Forelimb muscle (tissue), 1 donor: ENCODE measurements at places on chromosomes 5 and 9. TPM values are rescaled to one million over a fixed set of nuclear protein-coding genes. Genes with fewer than 3 reads are reported as not detected.

Gene GPX8
- polyA plus RNA-seq: 48.7 TPM

Gene FSTL4
- 3.6 TPM for polyA plus RNA-seq

Gene FLT4
- 7.3 TPM for polyA plus RNA-seq

Gene PNPLA7
- polyA plus RNA-seq: 3.6 TPM

Gene RABEPK
- polyA plus RNA-seq: 15.4 TPM

Gene SLC25A2
- 0.10 TPM for polyA plus RNA-seq

Gene PCDHB15
- 7.0 TPM for polyA plus RNA-seq

Gene FBXO38
- 26.4 TPM for polyA plus RNA-seq

Gene STPG3
- 0.18 TPM for polyA plus RNA-seq

Gene C9orf153
- 0.22 TPM for polyA plus RNA-seq

Gene SLC6A3
- polyA plus RNA-seq: not detected

Gene CNTNAP3B
- 5.6 TPM for polyA plus RNA-seq

Gene PDCD1LG2
- polyA plus RNA-seq: 2.8 TPM

Gene EIF4EBP3
- 8.8 TPM for polyA plus RNA-seq

Gene CXCL14
- 27.8 TPM for polyA plus RNA-seq

Gene CCDC192
- polyA plus RNA-seq: 0.48 TPM

Gene ST6GALNAC4
- polyA plus RNA-seq: 48.9 TPM

Gene NOXA1
- 2.2 TPM for polyA plus RNA-seq

Gene LCNL1
- 0.61 TPM for polyA plus RNA-seq

Gene FOXD4L6
- not detected for polyA plus RNA-seq

Gene TSSK1B
- polyA plus RNA-seq: 0.13 TPM

Gene ZNF366
- polyA plus RNA-seq: 3.0 TPM

Gene TAF9
- polyA plus RNA-seq: 35.6 TPM

Gene AGXT2
- not detected for polyA plus RNA-seq

Gene OR1J2
- polyA plus RNA-seq: not detected

Gene DBH
- 0.72 TPM for polyA plus RNA-seq

Gene ADRB2
- 1.0 TPM for polyA plus RNA-seq

Gene SOHLH1
- not detected for polyA plus RNA-seq
